ENCODE measurements at places on chromosomes 12 and 14.

DNA sequence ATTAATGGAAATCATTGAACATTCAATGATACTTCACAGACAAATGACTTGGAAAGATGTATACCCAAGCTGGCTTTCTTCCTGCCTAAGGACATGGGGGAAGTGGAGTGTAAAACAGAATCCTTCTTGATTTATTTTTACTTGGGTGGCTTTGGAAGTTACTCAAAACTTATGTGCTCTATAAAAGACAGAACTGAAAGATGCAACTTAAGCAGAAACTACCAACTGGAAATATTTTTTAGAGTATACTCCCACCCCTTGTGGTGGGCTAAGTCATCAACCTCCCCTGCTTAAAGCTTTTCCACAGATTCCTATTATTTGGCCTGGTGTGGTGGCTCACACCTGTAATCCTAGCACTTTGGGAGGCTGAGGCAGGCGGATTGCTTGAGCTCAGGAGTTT lies 126.0 kb upstream of the ATP2B1 start:
- DNase-seq = no peak

GRCh38 chr12:107126796-107127481 lies 33.6 kb upstream of the CRY1 start:
- DNase-seq = no peak

DNA sequence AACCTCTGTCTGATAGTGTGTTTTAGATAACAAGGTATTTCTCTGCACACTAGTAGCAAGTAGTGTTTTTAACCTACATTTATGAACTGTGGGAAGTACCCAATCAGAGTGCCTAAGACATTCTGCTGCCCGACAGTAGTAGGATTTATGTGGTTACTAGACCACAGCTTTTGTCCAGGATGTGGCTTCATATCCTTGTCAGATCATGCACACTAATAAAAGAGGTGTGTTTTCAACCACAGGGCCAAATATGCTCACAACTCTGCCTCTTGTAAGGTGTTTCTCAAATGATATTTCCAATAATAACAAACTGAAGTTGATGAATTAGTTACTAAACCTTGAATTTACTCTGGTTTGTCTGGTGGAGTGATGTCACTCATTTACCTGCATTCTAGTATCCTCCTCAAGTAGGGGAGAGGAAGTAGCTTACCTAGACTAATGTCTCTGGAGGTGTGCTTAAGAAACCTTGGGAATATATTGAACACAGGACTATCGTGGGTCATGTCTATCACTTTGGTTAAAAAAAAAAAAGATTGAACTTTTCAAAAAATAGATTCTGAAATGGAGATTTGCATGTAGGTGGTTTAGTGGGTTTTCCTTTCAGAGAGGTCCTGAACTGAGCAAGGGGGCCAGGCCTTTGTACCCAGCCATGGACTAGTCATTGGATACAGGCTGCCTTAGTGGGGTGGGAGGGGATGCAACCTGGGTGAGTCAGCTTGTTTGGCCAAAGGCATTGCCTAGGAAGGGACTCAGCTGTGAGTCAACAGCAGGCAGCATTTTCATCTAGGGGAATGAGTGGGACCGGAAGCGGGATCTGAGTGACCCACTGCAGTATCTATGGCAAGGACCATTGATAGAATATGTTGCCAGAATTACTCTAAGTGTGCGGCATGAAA lies 14.1 kb downstream of the FBXW8 start:
- no peak for DNase-seq

- DNase-seq = no peak
Observed at GRCh38 chr12:66683822-66684221, 4.9 kb upstream of the GRIP1 start.

DNA sequence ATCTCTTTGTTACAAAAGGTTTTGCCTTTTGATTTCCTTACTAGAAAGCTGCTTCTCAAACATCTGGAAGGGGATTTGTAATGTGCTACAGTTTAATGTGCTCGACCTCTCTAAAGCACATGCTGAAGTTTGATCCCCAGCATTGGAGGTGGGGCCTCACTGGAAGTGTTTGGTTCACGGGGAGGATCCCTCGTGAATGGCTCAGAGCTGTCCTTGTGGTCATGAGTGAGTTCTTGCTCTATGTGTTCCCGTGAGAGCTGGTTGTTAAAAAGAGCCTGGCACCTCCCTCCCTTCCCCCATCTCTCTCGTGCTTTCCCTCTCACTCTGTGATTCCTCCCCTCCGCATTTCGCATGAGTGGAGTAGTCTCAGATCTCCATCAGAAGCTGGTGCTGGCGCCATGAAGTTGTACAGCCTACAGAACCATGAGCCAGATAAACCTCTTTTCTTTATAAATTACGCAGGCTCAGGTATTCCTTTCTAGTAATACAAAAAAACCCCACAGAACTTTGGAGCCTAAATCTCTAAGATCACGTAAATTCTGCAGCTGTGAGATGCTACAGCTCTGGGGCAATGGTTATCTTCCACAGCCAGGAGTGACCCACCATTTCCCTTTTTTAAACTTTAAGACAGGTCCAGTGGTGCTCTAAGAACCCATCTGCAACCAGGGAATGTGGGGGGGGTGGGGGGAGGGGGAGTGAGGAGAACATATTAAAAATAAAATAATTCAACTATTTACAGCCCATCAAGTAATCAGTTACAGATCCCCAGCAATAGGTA lies 214.4 kb downstream of the FOXN3 start:
- no peak for DNase-seq

- no peak for DNase-seq
Observed at GRCh38 chr14:64800000-64800399, 79.7 kb downstream of the SPTB start.

- no peak for DNase-seq
Observed at GRCh38 chr12:105226219-105226618, 9.8 kb downstream of the APPL2 start.

GRCh38 chr12:26805401-26805971 lies 27.5 kb downstream of the ITPR2 start:
- no peak for DNase-seq

- DNase-seq = no peak
Observed at GRCh38 chr14:58535044-58535443, 102.7 kb upstream of the DACT1 start.

- DNase-seq = no peak
Observed at GRCh38 chr14:53564870-53565269, 391.8 kb downstream of the BMP4 start.

DNA sequence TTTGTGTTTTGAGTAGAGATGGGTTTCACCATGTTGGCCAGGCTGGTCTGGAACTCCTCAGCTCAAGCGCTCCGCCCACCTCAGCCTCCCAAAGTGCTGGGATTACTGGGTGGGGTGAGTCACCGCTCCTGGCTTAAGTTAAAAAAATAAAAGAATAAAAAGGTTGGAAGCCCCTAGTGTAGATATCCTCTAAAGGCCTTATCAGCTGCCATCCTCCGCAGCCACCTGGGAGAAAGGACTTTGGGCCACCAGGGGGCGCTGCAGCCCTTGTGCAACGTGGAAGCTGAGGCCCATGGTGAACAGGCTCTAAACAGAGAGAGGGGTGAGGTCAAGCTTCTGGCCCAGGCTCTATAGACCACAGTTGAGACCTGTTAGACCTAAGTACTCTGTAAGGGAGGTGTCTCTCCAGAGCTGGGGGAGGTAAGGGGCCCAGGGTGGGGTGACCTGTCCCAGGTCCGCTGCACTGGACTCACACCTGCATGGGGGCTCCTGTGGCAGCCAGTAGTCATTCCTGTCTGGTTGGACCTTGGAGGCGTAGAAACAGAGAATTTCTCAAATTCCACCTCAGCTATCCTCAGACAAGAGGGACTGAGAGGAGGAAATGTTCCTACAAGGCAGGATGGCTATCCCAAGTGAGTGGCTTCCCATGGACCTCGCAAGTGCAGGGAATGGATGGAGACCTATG lies 14.0 kb upstream of the RACGAP1 start:
- DNase-seq = peak; percentile 36

DNA sequence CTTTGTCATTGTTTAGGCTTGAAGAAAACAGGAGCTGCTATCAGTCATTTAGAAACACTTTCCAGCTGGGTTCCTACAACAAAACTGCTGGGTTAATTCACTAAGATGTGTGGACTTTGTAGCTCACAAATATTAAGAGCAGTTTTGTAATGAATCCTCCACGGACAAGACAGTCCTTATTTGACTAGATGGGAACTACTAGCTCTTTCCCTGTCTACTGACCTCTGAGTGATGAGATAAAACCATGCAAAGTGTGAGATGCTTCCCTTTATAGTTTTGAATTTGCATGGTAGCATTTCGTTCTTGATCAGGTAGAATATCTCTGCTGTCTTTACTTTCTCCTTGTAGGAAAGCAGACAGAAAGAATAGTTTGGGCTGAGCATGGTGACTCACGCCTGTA lies 72.9 kb upstream of the STXBP6 start:
- no peak for DNase-seq

DNA sequence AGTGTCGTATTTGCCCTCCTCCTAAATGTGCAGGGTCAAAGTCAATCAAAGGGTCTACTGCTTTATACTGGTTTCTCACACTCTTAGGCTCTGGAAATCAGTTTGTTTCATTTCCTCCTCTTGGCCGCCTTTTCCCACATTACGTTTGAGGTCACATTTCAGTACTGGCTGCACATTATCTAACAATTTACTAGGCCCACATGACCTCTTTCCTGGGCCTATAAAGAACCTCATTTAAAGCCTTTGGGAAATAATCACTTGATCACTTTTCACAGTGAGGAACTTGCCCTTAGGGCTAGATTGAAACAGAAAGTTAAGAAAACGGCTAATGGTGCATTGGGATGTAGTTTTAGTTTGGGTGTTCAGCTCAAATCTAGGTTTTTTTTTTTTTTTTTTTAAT lies 497.5 kb downstream of the RERGL start:
- DNase-seq = no peak

DNA sequence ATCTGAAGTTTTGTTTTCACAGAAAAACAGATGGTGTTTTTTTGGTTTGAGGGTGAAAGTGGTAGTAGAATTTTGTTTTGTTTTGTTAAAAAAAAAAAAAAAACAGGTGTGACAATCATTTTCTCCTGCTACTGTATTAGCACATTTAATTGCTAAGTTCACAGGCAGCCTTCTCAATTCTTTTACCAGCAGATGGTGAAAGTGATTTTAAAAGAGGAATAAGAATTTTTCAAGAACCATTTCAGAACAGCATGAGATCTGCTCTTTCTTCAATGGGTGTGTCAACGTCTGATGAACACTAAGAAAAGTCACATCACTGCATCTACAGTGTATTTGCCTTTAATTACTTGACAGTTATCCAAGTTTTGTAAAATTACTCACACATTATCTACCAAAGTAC lies 303.7 kb upstream of the USP15 start:
- no peak for DNase-seq

DNA sequence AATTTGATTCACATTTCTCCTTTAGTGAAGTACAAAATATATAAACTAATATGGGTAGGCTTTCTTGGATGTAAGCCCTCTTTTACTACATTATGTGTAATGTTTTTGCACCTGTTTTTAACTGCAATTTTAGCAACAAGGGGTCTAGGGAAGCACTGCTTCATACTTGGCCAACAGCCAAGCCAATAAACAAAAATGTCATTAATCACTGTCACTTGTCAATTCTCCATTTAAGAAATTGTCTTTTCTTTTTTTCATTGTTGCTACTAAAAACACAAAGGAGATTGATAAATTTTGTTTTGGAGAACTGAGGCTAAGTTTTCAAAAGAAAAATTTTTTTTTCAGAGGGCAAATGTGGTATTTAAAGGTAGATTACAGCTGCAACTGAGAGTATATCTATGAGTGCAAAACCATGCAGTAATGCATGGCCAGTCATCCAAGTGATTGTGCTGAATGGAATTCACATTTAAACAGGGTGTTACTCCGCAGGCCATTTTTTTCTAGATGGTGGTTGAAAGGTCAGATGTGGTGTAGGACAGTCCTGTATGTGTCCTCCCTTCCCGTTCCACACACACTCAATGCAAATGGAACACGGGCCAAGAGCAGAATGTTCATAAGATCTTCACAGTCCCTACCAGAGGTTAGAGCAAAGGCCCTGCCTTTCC lies 503.0 kb upstream of the LMO3 start:
- peak; percentile 21 for DNase-seq

- DNase-seq = no peak
Observed at GRCh38 chr12:72141381-72141780, 130.8 kb upstream of the TRHDE start.

DNA sequence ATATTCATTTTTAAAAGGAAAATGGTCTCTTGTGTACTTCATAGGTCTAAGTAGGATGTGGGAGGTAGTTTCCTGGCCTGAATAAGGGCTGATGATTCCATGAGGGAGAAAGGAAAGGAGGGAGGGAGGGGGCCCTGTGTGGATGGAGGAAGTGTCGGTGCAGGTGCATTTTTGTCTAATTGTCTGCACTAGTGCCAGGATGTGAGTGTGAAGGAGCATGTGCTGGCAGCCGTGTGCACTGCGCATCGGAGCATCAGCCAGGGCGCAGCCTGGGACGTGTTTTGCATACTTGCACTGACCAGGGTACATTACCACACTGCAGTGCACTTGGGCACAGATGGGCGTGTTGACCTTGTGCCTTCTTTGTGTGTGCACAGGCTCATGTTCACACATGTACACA lies 29.2 kb downstream of the SMUG1 start:
- DNase-seq = no peak

DNA sequence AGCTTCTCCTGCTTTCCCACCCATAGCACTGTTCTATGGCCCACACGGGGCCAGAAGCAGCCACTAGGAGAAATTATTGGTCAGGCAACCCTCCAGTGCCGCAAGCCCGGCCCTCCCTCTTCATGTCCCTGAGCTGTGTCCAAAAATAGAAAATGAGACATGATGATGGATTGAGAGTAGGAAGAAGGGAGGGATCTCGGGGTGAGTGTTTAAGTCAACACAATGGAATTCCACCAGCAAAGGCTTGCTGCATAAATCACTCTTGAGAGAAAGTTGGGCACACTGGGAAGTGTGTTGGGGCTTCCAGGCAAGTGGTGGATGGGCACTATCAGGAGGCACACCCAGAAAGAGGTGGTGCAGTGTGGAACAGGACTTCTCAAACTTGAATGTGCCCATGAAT lies 94.2 kb downstream of the LLPH start:
- DNase-seq = no peak

DNA sequence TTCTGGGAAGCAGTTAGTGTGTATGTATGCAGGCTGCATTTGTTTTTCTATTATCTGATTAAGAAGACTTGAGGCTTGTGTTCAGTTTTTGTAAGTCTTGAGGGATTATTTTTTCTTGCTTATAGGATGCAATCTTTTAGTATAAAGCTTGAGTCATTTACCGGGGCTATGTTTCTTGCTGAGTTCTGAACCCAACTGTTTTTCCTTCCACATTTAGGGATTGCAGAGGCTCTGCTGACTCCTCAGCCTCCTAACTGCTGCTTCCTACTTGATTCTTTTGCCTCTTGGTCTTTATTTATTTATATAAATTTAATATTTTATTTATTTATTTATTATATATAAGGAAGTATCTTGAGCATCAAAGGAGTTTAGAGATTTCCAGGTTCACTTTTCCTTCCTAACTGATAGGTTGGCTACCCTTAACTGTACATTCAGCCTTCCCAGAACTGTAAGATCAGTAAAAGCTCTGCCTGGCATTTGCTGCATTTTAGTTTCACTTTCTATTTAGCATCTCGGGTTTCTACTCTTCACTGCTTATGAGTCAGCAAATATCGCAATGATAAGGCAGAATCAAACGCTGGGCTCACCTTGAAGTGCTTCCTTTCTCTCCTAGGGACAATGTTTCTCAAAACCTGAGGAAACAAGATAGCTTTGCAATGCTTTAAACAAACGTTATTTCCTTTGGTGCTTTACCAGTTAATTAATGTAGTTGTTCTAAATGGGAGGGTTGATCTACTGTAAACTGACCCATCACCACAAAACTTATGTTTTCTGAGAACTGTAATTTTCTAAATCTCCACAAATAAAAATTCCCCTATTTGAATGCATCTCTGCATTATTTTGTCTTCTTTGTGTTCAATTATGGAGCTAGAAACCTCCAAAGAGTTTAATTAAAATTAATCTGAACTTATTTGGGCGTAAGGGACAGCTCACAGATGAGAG lies 1183.7 kb upstream of the TMEM132C start:
- DNase-seq = peak; percentile 56

- DNase-seq = peak; percentile 10
Observed at GRCh38 chr12:53543539-53543938, 36.3 kb upstream of the NPFF start.

All from NCI-H1092 (cell line).